ENCODE measurements at places on chromosomes 11 and 22.

DNA sequence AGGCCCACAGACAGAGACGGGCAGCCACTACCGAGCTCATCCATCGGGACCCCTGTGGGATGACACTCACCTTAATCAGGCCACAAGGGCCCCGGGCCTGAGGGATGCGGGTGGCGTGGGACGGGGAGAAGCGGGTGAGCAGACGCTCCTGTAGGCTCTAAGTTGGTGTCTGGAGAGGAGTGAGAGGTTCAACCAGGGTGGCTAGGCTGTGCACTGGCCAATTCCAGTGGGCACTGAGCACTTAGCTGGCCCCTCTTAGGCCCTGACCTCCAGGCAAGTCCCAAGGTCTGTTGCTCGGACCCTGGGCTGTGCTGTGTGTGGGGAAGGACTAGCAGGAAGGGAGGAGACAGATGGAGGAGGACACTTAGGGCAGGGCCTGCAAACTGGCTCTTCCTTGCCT is 139.3 kb downstream of the ST3GAL4 start:
- DNase-seq, result no peak

DNA sequence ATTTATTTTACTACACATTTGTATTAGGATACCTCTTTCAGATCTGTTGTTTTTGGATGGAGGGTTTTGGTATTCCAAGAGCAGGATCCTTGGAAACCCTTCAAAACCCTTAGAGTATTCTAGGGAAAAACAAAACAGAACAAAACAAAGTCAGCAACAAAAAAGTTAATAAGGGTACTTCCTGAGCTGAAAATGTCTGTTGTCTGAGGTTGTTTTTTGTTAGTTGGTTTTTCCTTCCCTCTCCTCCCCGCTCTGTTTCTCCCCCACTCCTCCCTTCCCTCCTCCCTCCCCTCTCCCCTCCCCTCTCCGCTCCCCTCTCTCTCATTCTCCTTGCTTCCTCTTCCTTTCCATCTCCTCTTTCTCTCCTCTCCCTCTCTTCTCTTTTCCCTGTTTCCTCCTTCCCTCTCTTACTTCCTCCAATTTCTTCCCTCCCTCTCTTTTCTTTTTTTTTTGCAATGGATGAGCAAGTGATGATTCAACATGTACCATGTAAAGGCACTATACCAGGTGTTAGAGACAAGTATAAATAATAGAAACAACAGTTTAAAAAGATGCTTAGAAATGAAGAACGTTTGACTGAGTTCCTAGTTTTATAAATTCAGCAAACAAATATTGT is 160.6 kb downstream of the TMEM135 start:
- DNase-seq, result no peak

DNA sequence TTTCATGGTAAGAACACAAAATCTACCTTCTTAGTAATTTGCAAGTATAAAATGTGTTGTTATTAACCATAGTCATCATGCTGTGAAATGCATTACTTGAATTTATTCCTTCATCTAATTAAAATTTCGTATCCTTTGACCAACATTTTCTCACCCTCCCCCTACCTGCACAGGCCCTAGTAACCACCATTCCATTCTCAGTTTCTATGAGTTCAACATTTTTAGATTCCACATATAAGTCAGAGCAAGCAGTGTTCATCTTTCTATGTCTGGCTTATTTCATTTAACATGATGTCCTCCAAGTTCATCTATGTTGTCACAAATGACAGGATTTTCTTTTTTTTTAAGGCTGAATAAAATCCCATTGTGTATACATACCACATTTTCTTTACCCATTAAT is 43.5 kb upstream of the CCDC179 start:
- no peak for DNase-seq

GRCh38 chr22:39242595-39243438 is 2.0 kb downstream of the PDGFB start:
- DNase-seq, result no peak

DNA sequence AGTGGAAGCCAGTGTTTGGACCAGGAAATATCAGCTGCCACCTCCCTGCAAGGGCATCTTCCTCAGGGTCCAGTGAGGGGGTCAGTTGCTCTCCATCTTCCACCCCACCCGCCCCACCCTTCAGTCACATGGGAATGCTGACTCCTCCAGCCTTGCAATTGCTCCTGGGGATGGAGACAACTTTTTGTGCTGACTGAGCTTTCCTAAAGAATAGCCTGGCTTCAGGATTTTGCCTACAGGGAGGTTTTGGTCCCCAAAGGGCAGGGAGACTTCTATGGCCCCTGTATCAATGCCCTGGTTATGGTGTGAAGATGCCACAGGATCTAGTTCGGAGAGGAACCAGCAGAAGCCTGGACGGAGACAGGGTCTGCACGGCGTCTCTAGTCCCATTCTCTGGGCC is 124.0 kb upstream of the LMO1 start:
- DNase-seq, result no peak

GRCh38 chr11:120441592-120441991 is 70.0 kb upstream of the GRIK4 start:
- DNase-seq, result no peak

DNA sequence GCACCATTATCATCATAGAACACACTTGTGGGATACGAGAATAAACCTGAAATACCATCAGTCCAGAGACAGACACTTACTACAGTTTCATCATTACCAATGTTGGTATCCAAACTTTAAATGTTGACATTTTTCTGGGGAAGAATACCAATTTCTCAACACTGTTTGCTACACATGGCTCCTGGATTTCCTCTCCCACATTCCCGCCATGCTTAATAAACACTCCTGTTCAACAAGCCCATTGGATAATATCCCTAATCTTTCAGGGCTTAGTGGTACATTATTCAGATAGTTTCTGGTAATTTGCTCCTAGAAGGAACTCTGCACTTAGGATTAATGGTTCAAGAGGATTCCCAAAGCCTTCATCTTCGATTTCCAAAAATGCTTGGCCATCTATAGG is 48.2 kb downstream of the CSF2RB start:
- no peak for DNase-seq

GRCh38 chr11:122309262-122309925 is 193.4 kb upstream of the BLID start:
- DNase-seq, result no peak

DNA sequence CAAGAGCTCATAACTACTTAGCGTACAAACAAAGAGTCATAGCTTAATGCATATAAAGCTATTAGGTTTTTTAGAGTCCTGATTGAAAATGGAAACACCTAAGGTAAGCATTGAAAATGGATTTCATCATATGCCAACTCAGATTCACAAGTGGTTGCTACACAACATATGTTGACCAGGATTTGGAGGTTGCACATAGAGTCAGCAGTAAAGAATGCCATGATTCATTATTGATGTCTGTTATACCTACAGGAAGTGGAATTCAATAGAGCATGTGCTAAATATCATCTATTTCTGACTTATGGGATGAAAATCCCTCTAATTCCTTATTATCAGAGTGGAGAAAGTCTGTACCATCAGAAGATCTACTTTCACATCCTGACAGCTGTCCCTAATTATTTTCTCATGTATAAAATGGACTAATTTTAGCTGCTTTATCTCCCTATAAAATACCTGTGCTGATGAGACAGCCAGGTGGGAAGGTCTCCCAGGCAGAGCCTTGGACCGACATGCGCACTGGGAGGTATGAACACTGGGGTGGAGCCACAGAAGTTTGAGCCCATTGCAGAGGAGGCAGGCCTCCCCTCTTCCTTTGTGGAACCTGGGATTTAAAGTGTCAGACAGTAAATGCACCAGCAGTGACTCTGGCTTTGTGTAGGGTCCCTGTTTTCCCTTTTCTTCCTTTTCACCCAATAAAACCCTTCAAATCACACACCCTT is 204.2 kb downstream of the AASDHPPT start:
- no peak for DNase-seq

- no peak for DNase-seq
These were observed 122.7 kb upstream of the FAT3 start for GRCh38 chr11:92101920-92102319.

DNA sequence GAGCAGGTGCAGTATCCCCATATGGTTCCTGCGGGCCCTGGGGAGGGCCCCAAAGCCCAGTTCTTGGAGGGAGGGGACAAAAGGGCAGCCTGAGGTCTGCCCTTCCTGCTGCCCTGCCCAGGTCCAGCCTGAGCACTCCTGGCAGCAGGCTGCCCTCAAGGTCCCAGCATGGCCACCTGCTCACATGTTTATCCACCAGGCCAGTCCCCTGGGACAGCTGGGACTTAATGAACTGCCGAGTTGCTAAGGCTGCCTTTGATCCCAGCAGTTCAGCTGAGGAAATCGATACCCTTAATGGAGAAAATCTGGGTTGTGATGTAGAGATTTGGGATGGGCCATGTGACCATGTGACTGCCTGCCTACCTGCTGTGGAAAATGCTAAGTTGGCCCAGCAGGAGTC is 146.2 kb downstream of the TRIM29 start:
- DNase-seq, result no peak

DNA sequence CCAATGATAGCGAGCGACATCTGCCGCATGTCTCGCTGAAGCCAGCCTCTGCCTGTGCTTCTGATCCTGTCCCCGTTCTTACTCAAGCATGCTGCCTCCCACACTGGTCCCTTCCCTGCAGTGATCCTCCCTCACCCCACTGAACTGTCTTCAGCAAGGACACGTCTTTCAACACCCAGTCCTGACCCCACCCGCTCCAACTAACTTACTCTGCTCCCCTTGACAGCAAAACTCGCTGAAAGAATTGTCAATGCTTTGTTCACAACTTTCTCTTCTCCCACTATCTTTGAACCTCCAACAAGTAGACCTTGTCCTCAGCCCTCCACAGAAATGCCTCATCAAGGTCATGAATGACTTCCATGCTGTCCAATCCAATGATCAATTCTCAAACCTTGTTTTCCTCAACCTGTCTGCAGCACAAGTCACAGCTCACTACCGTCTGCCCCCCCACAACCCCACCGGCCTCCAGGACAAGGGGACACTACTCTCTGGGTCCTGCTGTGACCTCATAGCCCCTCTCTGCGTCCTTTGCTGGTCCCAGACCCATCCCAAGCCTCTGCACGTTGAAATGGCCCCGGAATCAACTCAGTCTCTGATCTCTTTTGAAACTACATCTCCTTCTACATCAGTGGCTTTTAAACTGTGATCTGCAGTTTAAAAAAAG is 108.0 kb downstream of the MICAL3 start:
- DNase-seq, result peak; percentile 79

DNA sequence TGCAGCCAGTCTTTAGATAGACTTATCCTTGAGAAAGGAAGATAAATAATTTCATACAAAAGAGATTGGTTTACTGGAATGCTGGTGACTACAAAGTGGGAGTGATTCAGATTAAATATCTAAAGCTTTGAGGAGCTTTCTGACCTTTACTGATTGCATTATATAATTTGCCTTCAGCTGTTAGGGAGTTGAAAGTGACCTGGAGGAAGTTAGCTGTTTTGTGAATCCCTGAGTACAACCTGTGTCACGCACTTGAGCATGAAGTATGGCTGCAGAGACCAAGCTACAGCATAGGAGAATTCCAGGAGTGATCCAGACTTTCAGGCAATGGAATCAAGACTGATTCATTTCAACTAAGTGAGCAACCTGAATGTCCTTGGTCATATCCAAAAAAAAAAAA is 1848.3 kb upstream of the RAG2 start:
- DNase-seq, result no peak

- DNase-seq, result no peak
These were observed 9.8 kb upstream of the SEC14L6 start for GRCh38 chr22:30556388-30556787.

DNA sequence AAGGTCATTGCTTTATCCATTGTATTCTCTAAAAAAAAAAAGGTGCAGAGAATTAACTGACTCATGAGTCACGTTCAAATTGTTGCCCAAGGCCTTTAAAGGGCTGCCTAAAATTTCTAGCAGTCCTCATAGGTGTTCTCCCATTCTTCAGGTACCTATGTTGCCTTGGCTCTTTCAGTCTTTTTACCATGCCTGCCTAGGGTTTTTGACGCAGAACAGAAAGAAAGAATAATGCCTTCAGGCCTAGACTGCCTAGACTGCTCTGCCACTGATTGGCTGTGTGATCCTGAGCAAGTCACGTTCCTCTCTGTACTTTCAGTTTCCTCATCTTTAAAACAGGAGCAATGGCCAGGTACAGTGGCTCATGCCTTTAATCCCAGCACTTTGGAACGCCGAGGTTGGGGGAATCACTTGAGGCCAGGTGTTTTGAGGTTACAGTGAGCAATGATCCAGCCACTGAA is 21.5 kb downstream of the CTSC start:
- DNase-seq, result no peak

DNA sequence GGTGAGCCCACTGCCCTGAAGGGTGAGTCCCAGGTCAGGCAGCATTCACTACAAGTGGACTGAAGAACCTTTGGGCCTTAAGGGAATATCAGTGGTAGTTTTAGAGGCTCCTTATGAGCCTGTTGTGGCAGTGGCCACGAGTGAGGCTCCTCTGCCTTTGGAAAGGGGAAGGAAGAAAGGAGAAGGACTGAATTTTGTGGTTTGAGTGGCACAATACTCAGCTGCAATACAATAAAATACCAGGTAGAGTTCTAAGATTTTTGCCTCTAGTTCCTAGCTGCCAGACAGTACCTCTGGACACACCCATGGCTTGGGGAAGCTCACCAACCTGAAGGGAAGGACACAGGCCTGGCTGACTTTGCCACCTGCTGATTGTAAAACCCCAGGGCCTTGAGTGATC is 260.9 kb downstream of the DYNC2H1 start:
- no peak for DNase-seq

GRCh38 chr11:99814021-99814420 is 793.3 kb downstream of the CNTN5 start:
- no peak for DNase-seq

- DNase-seq, result peak; percentile 38
These were observed at the start of gene NNMT for GRCh38 chr11:114295676-114296604. Gene NNMT (plus strand): TSS chr11:114296399. CDS start chr11:114296557, 158 bp downstream.

DNA sequence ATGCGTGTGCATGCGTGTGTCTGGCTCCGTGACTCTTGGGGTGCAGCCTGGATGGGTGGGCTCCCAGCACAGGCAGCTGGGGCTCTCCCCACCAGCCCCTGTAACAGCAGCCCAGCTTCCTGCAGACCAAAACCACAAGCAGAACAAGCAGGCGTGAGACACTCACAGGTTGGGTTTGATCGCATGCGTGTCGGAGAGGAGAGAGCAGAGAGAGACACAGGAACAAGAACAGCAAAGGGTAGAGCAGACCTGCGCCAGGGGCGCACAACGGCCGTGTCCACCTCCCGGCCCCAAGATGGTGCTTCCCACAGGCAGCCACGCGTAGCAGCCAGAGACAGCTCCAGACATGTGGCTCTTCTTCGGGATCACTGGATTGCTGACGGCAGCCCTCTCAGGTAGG is at the start of gene CD6:
TSS of gene CD6 (plus strand) at position 161 of the 400 bp plus-strand sequence. CDS start at position 347, 186 bp downstream.
- no peak for DNase-seq
